ENCODE measurements at places on chromosomes 4 and X.

DNA sequence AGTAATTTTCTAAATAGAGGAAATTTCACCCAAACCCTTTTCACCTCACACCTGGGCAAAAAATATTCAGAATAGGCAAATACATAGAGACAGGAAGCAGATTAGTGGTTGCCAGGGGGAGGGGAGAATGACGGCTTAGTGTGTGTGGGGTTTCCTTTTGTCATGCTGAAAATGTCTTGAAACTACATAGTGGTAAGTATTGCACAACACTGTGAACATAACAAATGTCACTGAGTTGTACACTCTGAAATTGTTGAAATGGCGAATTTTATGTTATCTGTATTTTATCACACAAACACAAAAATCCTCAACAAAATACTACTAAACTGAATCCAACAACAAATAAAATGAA lies 60.7 kb upstream of the PLAC1 start:
- DNase-seq, result no peak

GRCh38 chrX:44915361-44915868 lies 42.4 kb downstream of the KDM6A start:
- DNase-seq, result no peak

- DNase-seq, result no peak
Measured at GRCh38 chr4:184825141-184825895, 450 bp downstream of the ACSL1 start.

DNA sequence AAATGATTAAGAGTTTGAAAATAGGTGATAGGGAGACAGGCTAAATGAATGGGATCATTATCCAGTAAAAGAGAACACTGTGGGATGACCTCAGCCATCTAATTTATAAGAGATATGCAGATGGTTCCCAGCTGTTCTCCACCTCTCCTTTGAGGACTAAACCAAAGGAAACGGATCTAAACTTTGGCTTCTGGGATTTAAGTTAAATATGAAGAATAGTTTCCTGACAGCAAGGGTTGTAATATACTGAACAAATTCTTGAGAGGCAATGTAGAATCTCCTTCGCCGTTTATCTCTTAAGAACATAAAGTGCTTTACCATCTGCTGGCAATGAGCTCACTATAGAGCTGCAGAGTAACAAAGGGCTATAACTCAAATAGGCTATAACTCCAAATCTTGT lies 35.4 kb upstream of the HPGDS start:
- no peak for DNase-seq

DNA sequence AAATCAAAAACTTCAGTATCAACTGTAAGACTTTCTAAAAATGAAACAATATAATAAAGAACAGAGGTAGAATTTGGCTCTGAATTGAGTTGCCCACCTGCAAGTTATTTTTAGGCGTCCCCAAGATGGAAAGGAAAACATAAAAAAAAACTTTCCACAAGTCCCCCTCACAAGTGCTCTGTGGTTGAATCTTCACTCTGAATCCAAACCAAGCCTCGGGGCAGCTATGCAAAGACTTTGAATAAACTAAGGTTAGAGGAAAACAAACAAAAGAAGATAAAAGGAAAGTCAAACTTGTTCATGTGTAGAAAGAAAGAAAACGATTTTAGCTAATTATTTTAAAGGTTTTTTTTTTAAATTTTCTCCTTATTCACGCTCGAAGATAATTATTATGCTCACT lies 372.4 kb upstream of the SLIT2 start:
- no peak for DNase-seq

GRCh38 chr4:147725673-147726072 lies 6.2 kb upstream of the ARHGAP10 start:
- no peak for DNase-seq

DNA sequence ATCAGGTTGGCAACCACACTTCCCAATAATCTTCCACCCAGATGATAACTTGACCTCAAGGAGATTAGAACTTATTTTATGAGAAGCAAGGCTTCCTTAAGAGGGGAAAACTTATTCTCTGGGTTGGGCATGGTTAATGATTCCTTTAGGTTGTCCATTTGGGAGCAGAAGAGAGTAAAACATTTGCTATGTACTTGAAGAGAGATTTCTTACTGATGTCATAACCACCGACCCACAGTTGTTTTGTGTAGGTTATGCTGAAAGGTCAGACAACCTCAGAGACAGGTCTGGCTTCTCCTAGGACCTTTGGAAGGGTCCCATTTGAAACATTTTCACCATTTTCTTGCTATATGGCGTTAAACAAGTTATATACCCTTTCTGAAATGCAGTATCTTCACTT lies 56.1 kb downstream of the FAM114A1 start:
- DNase-seq, result no peak

- no peak for DNase-seq
Measured at GRCh38 chr4:173365359-173365996, 5.3 kb upstream of the SAP30 start.

DNA sequence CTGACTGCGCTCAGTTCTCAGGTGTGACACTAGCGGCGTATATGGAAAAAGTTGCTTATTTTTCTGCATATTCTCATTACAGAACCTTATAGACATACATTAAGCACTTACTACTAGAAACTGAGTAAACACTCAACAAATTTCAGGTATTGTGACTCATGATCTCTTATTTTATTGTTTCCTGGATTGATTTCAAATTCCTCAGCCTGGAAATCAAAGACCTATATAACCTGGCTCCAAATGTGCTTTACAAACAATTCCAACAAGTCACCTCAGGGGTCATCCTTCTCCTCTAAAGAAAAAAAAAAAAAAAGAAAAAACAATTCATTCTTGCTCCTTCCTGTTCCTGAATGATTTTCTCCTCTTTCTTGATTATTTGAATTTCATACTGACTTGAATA lies 152.3 kb downstream of the ADAM29 start:
- DNase-seq, result no peak

DNA sequence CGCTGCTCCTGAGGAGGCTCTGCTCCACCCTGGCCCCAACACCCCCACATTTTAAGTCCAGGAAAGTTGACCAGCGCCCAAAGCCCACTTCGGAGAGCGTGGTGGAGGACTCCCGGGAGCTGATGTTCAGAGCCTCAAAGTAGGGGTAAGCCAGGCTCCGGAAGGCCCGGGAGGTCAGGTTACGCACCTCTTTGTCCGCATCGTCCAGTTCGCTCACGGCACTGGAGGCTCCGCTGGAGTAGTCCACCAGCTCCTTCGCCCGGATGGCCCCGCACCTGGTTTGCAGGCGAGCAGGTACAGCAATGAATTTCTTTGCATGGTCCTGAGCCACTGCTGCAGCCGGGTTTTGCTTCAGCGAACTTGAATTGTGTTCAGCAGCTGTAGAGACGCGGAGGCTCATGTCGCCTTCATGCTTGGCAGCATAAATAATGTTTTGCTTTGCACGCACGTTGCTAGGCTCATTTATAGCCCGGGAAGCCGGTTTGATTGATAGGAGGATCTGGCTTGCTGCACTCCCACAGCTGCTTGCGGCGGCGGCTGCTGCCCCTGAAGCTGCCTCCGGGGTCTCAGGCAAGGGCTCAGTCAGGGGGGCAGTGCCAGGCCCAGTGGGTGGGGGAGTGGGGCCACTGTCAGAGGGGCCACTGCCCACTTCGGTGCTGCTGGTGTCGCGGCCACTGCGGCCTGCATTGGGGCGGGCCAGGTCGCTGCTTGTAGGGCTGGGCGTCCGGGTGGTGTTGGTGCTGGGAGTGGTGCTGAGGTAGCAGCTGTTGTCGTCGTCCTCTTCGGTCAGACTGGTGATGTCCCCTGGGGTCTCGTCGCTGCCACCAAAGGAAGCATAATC lies 4.8 kb downstream of the C4orf54 start:
- no peak for DNase-seq

All from GM04504 (cell line).